ENCODE measurements at places on chromosomes 4 and X.

GRCh38 chr4:92333016-92333415 lies 29.2 kb downstream of the GRID2 start:
- DNase-seq, result no peak

- DNase-seq, result no peak
These were observed 16.2 kb downstream of the LRIT3 start for GRCh38 chr4:109864134-109864533.

- DNase-seq, result no peak
These were observed 200.3 kb downstream of the FAT4 start for GRCh38 chr4:125515016-125515415.

DNA sequence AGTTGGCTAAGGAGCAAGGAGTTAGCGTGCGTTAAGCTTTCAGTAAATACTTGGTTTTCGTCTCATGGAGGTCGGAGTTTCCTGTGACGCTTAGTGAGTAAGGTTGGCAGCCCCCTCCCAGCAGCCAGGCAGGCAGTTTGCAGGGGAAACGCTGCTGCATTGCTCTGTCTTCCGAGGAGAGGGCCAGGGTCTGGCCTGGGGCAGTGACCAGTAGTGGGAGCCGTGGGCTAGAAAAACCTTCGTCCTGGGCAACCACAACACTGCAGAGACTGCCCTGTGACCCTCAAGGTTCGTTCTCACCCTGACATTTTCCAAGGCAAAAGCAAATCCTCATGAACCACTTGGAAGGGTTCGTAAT lies 432 bp downstream of the TMEM175 start:
- DNase-seq, result no peak

DNA sequence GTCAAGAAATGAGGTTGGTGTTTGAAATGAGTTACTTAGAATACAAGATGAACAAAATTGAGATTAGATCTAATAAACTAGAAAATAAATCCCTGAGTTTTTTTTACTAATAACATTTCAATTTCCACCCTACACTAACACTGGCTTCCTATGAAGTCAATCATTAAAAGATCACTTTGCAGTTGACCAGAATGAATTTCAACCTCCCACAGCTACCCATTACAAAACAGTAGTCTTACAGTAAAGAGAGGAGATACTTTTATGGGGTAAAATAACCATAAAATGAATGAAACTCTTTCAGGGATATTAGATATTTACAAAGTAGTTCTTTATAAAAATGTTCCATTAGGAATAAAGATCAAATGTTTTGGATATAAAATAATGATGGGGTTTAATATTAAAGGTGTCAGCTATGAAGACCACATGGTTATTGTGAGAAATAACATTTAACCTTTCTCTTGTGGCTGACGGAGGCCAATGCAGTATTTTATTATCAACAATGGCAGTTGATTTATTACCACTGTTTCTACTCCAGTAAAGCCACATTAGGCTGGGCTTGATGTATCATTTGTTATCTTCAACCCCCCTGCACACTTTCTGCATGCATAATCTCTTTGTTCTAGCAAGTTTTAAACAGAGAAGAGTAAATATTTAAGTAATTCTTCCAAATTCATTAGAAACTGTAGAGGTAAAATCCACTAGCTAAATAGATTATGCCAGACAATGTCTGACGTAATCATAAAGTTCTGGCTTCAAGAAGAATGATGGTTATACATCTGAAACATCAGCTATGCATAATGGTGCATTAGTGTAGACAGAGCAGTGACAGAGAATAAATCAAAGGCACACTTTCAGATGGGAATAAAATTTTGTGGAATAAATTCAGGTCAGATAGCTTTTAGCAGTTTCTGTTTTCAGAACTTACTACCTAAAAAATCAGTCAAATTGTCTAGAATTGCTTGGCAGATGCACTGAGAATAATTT lies 516.6 kb downstream of the PCDH18 start:
- no peak for DNase-seq

- DNase-seq, result no peak
These were observed 3.7 kb downstream of the PPP1R3F start for GRCh38 chrX:49273181-49273727.

GRCh38 chr4:174564529-174564928 lies 42.2 kb upstream of the HPGD start:
- DNase-seq, result no peak

DNA sequence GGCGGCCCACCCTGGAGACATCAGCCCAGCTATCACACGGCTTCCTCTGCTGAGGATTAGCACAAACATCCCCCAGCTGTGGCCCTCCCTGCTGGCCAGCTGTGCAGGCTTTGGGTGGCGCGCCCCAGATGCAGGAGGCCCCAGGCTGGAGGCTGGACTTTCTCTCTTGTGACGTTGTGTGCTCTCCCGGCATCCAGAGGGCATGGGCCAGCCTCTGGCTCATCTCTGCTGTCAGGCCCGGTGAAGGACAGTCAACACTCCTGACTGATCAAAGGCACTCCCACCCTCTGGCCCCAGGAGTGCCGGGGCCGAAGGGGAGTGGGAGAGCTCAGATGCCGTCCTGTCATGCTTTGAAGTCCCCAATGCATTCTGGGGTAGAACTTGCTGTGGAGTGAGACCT lies 29.9 kb upstream of the PJA1 start:
- no peak for DNase-seq

GRCh38 chr4:185479507-185479971 lies 8.0 kb upstream of the CCDC110 start:
- no peak for DNase-seq

GRCh38 chrX:67353651-67354370 lies 190.0 kb upstream of the AR start:
- DNase-seq, result no peak

DNA sequence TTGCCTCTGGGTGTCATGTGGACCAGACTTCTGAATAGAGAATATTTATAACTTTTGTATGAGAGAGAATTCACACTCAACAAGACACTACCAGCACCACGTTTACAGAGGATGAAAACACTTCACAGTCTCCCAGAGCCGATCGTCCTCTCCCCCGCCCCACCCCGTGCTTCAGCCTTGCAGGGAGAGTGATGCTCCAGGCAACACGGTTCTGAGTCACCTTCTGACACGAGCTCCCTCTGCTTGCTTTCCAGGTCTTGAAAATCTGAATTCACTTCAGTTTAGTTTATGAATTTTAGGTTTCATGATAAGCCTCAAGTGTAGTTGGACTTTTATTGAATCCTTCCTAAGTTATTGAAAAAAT lies 59.8 kb downstream of the CPLX1 start:
- no peak for DNase-seq

- no peak for DNase-seq
These were observed 999 bp downstream of the NAP1L5 start for GRCh38 chr4:88696630-88697029.

DNA sequence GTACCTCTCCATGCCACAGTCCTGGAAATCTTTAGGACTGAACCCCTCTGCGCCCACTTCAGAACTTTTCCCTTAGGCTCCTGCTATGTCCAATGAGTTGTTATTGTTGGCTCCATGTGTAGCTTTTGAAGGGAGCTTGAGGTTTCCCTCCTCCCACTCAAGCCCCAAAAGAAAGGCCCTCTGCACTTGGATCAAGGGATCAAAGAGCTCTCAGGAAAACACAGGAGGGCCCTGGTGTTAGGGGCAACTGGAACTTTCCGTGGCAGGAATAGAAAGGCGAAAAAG lies 135.0 kb downstream of the RASL11B start:
- no peak for DNase-seq

DNA sequence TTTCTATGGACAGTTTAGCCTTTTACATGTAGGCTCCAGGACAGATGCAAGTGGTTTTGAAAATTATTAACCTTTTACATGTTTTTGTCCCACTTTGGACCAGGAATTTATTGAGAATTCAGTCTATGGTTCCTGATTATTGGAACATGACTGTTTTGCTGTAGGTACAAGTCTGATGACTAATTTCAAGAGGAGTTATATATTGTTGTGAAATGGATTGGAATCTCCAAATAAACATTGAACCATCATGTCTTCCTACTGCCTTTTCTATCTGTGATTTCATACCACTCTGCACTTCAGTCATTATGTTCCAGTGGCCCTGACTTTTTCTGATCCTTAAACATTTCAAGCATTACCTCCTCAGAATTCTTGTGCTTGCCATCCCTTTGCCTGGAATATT lies 35.9 kb downstream of the TBC1D19 start:
- DNase-seq, result peak; percentile 16

DNA sequence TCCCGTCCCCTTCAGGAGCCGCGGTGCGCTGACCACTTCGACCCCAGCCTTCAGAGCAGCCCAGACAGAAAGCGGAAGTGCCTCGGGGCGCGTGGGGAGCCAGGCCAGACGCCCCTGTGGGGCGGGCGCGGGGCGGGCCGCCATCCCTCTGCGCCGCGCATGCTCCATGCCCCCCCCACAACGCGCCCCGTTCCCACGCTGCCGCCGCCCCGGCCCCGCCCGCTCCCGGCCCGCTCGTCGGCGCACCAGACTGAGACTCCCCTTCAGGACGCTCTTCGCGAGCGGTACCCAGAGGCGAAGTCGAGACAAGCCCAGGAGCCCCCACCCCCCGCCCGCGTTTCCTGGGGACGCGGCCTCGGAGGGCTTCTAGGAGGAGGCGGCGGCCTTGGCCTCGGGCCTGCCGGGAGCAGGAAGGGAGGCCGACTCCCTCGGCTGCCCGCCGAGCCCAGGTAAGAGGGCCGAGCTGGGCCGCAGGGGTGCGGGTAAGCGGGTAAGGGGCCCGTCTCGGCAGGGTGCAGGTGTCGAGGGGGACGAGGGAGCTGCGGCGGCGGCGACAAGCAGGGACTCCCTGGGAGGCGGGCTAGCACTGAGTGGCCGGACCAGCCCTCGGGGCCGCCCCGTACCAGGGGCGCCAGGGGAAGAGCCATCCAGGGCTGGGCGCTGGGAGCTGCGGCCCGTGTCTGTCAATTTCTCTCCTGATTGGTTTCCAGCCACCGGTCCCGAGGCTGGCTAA lies at the start of gene ZFP92:
Gene ZFP92, plus strand, starts transcription at position 218 of the 733 bp plus-strand sequence. CDS start 6,851 bp downstream, outside the sequence.
- no peak for DNase-seq

- no peak for DNase-seq
These were observed 102.9 kb downstream of the GRXCR1 start for GRCh38 chr4:42995343-42995944.

- DNase-seq, result no peak
These were observed 25.1 kb upstream of the FAM156A start for GRCh38 chrX:52983321-52984000.

- DNase-seq, result no peak
These were observed 4.8 kb upstream of the TENM3 start for GRCh38 chr4:182238355-182238931.

GRCh38 chr4:41660352-41660751 lies 88.2 kb downstream of the PHOX2B start:
- no peak for DNase-seq

- no peak for DNase-seq
These were observed 430.6 kb downstream of the DTHD1 start for GRCh38 chr4:36712013-36712412.

- no peak for DNase-seq
These were observed 20.8 kb downstream of the LIN54 start for GRCh38 chr4:82989575-82990429.

GRCh38 chr4:184548316-184548647 lies 73.9 kb upstream of the IRF2 start:
- no peak for DNase-seq

GRCh38 chrX:102650903-102651241 lies 411 bp upstream of the GPRASP1 start:
- no peak for DNase-seq

Data from AG04449 (cell line).